ENCODE measurements at places on chromosomes 4 and X.

DNA sequence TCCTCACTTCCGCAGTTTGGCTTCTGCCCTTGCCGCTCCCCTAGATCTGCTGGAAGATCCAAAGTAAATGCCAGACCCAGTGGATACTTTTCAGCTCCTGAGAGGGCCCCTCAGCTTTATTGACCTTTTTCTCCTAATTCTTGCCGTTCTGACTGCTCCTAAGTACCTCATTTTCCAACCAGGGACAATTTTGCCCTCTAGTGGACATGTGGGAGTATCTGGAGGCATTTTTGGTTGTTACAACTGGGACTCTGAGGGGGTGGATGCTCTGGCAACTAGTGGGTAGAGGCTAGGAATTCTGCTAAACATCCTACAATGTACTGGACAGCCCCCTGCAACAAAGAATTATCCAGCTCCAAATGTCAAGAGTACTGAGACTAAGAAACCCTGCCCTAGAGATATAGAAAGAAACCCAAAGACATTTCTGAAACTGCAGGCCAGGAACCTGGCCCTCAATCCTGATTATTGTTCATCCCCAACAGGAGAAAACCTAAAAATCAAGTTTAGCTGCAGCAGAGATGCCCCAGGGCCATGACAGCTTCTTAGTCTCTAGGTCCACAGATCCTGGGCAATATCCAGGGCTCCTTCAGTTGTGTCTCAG is 3.4 kb downstream of the TEX13B start:
- DNase-seq: no peak

GRCh38 chr4:166195101-166195500 is 322.1 kb downstream of the TLL1 start:
- DNase-seq: no peak

DNA sequence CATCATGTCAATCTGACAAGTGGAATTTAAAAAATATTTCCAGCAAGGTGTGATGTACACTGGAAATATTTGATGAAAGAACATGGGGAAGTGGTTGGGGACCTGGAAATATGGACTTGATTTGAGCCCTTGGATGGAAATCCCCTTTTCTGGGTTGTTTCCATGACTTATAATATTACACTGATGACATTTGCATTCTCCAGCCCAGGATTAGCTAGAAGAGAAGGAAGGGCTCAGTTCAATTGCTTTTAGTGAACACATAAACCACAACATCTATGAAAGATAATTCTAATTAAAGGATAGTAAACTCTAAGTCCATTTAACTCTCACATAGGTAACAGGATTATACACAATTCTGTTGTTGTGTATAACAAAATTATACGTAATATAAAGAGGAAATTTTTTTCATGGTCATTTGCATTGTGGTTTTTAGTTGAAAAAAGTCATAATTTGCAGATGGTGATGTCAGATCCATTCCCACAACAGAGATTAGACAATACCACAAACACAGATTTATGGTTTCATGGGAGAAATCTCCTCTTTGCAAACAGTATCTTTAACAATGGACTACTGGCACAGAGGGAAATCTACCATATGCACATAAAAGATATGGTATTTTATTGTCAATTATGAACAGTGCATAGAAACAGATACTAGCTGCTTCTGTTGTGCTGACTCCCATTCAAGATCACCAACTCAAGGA is 126.5 kb downstream of the DKK2 start:
- DNase-seq: no peak

GRCh38 chrX:24332878-24333277 is 19.0 kb upstream of the SUPT20HL2 start:
- DNase-seq: no peak

DNA sequence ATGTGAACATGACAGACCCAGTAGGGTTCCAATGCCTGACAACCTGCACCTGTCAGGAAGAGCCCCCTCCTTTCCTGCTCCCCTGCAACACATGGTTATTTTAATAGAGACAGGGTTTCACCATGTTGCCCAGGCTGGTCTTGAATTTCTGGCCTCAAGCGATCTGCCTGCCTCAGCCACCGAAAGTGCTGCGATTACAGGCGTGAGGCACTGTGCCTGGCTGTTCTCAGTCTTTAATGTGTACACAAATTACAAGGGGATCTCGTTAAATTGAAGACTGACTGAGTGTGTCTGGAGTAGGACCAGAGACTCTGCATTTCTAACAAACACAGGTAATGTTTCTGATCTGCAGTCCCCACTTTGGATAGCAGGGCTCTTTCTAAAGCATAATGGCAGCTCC is 55.4 kb downstream of the NPNT start:
- DNase-seq: no peak

GRCh38 chr4:155032521-155033229 is 175.8 kb upstream of the NPY2R start:
- DNase-seq: no peak

GRCh38 chr4:98068495-98068894 is 74.8 kb downstream of the STPG2 start:
- no peak for DNase-seq

DNA sequence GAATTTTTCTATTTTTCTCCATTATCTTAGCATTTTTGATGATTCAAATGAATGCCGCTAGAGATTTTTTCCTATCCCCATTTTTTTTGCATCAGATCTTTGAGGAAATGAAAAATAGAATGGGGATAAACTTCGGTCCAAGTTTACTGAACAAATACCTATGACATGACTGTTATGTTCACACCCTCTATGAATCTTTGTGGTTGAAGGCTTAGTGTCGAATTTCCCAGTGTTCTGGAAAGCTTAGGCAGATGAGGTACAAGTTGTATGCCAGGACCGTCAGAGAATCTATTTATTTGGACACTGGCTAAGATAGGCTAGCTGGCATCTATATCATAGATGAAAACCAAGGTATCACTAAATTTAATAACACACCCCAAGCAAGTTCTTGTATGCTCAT is 123.4 kb downstream of the SPCS3 start:
- no peak for DNase-seq

GRCh38 chr4:137651128-137651527 is 118.8 kb upstream of the PCDH18 start:
- DNase-seq: no peak

- DNase-seq: no peak
These were observed 26.1 kb downstream of the RBM46 start for GRCh38 chr4:154807042-154807630.

- DNase-seq: no peak
These were observed 223.0 kb upstream of the PSAPL1 start for GRCh38 chr4:7657545-7658297.

DNA sequence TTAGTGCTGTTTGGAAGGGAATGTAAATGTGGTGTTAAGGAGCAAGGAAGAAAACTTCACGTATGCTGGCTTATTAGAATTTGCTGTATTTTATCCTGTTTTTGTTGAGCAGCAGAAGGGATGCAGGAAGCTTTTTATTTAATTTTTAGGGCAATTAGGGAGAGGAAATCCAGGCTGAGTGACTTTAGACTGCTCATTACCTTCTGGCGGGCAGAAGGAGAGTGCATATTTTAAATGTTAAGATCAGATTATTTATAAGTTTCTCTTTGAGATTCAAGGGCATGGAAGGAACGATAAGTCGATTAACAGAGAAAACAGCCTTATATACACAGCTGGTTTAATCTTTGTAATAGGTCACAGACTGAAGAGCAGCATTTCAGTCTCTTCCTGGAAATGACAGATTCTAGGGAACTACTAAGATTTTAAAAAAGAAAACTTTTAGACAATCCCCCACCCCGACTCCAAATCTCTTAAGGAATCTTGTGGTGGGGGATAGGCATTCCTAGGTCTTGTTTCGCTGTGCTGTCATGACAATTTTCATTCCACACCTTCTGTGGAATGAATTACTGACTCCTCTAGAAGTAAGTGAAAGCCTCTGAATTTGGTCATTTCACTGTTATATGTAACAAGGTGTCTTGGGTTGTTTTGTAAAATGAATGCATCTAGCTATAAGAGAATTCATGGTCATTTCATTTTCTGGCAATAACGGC is 402.5 kb downstream of the RAPGEF2 start:
- no peak for DNase-seq

- DNase-seq: no peak
These were observed 23.6 kb upstream of the CDKL5 start for GRCh38 chrX:18401848-18402213.

DNA sequence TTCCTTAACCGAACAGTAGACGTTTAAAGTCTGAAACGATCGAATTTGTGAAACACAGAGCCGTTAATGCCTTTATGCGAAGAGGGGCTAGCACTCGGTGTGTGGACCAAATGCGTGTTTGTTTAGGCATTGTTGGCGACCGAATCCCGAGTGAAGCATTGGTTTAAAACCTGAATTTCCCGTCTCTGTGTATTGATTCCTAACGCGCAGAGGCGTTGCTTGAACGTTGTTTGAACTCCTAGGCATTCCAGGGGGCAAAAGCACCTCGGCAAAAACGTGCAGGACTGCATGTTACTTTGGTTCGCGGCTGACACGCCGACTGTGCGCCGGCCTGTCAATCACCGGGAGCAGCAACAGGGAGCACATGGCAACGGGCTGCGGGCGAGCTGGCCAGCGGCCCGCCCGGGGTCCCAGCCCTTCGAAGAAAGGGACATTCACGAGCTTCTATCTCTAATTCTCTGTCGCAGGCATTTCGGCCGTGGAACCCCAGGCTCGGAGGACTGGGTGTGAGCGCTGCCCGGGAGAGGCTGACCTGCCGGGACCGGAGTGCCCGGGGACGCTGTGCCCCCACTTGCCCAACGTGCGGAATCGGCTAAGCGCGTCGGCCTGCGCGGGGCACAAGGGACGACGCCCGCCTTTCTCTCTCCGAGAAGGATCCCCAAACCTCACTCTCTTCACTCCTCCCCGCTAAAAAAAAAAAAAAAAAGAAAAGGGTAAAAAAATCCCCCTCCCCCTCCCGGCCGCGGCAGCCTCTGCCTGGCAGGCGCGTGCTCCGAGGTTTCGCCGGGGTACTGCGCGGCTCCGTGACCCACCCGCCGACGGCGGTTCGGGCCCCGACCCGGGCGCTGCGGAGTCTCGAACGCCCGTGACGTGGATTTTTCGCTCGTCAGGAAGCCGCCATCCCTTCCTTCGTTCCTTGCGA is 810 bp downstream of the SPRY1 start:
- DNase-seq: peak; percentile 69

GRCh38 chr4:153204728-153205648 is 745 bp downstream of the TRIM2 start:
- peak; percentile 78 for DNase-seq

- no peak for DNase-seq
These were observed 167.5 kb upstream of the USP38 start for GRCh38 chr4:143017210-143017609.

GRCh38 chr4:66071911-66072310 is 401.6 kb upstream of the EPHA5 start:
- no peak for DNase-seq

DNA sequence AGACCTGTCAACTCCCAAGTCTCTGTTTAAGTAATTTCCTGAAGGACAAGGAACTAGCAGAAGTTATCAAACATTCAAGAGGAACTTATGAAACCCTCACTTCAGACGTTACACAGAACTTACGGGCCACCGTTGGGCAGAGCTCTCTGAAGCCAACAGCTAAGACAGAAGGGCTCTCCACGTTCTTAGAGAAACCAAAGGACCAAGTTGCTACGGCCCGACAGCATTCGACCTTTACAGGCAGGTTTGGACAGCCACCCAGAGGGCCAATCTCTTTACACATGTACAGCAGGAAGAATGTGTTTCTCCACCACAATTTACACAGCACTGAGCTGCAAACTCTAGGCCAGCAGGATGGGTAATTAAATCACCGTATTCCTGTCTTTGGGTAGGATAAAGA is 705.1 kb upstream of the GRID2 start:
- DNase-seq: no peak

DNA sequence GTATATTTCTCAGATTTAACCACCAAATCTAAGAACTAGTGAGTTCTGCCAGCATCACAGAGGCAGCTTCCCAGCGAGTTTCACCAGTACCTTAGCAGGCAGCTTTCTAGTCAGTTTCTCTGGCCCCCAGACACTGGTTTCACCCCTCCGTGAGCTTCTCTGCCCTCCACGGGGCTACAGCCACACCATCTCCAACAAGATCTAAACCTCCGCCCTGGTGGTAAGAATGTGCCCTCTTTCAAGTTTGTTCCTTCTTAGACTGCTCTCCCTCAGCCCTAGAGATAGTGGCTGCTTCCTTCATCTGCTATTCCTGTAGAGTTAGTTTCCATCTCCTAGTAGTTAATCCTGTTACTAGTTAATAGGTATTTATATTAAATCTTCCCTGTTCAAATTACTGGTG is 60.5 kb upstream of the TAB3 start:
- DNase-seq: no peak

GRCh38 chr4:68407868-68408190 is 39.4 kb upstream of the TMPRSS11E start:
- no peak for DNase-seq

- no peak for DNase-seq
These were observed 124.6 kb upstream of the ANXA3 start for GRCh38 chr4:78426972-78427371.

GRCh38 chr4:176588436-176588835 is 204.3 kb downstream of the VEGFC start:
- DNase-seq: no peak

- DNase-seq: no peak
These were observed 236.3 kb upstream of the NWD2 start for GRCh38 chr4:37008199-37008598.

- DNase-seq: no peak
These were observed 40.4 kb upstream of the PDLIM5 start for GRCh38 chr4:94411296-94411695.

Measured in activated effector memory CD4-positive, alpha-beta T cell treated with anti-CD3 and anti-CD28 coated beads, Interleukin-2, amount 50 U/mL, for 16 hours (primary cell).